ENCODE measurements at places on chromosomes 13 and 19.

- no peak for DNase-seq
Observed at GRCh38 chr19:27935669-27936068, 1277.3 kb downstream of the UQCRFS1 start.

- no peak for DNase-seq
Observed at GRCh38 chr13:113142876-113143275, 15.6 kb upstream of the PROZ start.

DNA sequence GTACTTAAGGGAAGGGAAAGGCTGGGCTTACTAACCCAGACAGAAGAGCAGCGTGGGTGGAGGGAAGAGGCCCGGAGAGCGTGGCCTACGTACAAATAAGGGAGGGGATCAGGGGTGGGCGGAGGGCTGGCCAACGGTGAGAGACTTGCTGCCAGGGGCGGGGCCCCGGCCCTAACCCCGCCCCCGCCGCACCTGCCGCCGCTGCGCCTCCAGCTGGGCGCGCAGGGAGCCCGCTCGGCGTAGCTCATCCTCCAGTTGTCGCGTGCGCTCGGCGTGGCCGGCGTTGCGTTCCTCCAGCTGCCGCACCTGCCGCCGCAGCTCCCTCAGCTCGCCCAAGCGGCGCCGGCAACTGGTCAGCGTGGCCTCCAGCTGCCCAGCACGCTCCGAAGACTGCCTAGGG lies 5.7 kb downstream of the HOOK2 start:
- no peak for DNase-seq

- peak; percentile 85 for DNase-seq
Observed at GRCh38 chr13:113474179-113474578, 16.3 kb downstream of the DCUN1D2 start.

DNA sequence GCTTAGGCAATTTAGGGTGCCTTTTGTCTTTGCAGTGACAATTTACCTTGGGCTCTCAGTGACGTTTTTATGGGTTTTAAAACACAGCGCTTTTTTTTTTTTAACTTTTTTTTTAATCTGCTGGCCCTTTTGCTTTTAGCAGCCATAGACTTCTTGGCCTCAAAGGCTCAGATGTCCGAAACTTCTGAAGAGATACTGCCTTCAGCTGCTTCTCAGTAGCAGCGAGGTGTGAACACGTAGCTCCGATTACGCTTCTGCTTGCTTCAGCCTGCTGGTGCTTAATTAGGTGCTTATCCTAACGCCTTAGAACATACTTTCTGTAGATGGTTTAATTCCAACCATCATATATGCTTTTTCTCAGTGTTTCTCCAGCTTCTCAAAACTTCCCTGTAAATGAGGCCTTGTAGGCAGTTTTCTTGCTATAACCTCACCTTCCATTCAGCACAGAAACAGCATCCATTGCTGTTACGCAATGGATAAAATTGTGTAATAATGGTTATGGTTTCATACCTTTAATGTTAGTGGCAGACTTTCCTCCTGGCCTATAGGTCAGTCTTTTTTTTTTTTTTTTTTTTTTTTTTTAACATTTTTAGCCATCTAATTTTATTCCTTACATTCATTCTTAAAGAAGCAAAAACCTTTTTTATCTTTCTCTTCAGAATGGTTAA lies 723.9 kb downstream of the GPC5 start:
- no peak for DNase-seq

DNA sequence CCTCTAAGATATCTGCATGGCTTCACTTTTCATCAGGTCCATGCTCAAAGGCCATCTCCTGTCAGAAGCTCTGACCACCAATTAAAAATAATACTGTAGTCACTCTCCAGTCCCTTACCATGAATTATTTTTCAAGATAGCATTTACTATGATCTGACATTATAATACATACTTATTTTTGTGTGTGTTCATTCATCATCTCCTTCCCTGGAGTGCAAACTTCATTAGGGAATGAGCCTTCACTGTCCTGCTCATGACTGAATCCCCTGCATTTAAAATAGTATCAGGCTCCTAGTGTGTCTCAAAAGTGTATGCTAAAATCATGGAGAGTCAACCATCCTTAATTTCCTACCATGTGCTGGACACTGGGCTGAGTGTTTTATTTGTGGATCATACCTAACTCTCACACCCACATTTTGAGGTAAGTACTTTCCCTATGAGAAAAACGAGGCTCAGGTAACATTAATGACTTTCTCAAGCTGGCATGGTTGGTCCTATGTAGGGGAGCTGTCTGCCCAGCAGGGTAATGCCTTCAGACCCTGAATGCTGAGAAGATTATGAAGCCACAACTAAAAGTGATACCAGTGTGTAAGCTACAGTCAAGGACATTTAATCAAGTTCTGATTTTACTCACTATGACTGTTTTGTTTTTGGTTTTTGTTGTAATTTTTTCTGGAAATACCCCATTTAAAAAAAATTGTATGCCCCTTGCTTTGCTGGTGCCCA lies 16.3 kb downstream of the PLA2G4C start:
- no peak for DNase-seq

DNA sequence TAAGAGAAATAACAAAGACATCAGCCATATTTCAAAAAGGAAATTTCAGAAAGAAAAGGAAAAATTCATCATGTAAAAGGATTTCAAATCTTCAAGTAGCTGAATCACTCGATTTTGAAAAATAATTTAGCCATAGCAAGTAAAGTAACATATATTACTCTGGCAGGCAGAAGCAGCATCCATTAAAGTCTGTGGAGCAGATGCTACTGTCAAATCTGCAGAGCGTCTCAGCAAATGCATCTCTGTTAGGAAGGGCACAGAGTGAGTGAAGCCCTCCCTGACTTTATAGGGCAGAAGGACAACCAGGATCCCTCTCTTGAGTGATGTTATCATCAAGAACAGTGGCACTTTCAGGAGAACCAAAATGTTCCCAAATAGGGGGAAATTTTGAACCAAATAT lies 445.5 kb downstream of the EFNB2 start:
- DNase-seq, result no peak

GRCh38 chr19:36101550-36102327 lies 9.2 kb upstream of the OVOL3 start:
- no peak for DNase-seq

- DNase-seq, result no peak
Observed at GRCh38 chr19:38507551-38508127, 74.1 kb downstream of the RYR1 start.

DNA sequence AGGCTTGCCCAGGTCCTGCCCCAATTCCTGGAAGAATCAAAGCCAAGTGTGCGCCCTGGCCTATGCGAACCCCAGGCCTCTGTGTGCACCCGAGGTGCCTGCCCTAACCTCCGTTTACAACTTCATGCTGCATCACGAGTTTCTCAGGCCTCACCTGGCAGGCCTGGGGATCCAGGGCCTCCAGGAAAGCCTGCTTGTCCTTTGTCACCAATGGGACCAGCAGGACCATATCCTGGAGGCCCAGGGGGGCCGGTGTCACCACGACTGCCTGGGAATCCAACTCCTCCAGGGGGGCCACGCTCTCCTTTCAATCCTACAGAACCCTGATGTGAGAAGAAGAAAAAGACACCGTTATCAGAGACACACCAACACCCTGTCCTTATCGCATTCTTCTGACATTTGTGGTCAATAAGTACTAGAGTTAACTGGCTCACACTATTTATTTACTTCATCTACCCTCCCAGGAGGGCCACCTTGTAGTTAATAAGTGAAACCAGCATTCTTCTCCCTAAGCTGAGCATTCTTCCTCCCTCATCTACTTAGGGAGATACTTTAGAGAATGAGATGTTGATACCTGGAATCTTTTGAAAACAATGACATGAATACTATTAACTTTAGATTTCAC lies 120.6 kb downstream of the COL4A1 start:
- DNase-seq, result no peak

- no peak for DNase-seq
Observed at GRCh38 chr13:99991828-99992775, 10.5 kb downstream of the ZIC2 start.

- DNase-seq, result no peak
Observed at GRCh38 chr13:87129602-87130300, 541.4 kb upstream of the SLITRK5 start.
